ENCODE measurements at places on chromosomes 5 and 9.

DNA sequence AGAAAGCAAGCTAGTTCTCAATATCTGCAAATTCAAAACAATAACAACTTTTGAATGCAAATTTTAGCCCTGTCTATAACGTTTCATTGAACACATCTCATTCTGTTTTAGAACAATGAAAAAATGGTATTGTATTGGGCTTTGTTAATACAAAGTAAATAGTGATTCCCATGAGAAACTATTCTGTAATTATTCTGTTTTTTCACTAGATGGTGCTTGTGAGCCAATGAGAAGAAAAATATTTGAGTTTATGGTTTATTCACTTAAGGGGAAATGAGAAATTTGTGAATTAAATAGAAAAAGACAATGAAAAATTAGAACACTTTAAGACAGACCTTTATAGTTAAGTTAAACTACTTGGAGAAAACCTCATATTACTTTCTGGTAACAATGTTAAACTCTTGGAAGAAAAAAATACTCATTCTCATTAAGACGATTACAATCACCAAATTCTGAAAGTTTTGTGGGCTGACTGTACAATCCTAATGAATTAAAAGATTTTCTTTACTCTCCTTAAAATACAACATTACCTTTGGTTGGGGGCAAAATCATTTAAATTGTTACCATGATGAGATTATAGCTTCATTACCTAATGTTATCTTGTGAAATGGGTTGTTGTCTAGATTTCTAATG is 127.0 kb downstream of the NNT start:
- no peak for DNase-seq

- DNase-seq, result no peak
Observed at GRCh38 chr5:159178978-159179377, 30.4 kb downstream of the RNF145 start.

DNA sequence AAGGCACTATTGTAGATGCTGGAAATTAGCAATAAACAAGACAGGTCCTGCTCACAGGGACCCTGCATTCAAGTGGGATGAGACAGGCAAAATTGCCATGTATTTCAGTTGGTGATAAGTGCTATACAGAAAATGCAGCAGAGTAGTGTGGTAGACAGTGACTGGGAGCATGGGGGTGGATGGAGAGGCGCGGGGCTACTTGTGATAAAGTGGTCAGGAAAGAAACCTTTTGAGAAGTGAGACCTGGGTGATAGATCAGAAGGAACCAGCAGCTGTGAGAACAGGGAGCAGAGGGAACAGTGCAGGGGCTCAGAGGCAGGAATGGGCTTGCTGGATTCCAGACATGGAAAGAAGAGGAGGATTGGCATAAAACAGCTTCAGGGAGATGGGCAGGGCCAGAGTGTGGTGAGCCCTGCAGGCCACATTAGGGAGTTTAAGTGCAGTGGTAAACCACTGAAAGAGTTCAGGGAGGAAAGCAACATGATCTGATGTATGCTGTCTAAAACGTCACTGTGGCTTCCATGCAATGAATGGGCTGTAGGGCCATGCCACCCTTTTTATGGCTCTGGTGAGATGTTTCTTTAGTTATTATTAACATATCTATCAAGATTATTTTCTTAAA is 7.3 kb downstream of the CRHBP start:
- DNase-seq, result no peak

DNA sequence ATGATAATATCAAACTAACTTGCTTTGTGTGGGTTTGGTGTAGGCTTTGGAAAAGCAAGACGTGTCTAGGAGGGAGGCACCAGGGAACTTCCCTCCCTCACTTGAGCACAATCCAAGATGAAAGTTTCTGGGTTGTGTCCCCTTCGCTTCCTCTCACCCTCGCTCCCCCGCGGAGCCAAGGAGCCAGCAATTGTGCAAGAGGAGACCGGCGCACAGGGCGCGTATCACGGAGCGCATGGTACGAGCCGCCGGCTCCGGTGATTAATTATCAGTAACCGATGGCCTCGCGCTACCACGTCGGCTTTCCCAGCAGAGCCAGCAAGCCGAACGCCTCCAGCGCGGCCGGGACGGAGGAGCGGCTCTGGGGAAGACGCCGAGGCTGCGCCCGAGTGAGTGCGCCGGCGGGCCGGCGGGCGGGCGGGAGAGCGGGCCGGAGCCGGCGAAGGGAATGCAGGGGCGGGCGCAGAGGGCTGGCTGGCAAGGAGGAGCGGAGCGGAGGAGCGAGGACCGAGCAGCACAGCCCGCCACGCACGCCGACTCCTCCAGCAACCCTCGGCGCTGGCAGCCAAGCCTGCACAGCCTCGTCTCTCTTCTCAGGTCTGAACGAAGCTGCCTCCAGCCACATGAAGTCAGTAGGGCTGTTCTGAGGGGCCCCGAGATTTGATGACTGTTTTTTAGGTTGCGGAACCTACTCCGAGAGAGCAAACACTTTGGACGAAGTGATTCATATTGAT is 143.6 kb downstream of the BNC2 start:
- DNase-seq, result no peak

DNA sequence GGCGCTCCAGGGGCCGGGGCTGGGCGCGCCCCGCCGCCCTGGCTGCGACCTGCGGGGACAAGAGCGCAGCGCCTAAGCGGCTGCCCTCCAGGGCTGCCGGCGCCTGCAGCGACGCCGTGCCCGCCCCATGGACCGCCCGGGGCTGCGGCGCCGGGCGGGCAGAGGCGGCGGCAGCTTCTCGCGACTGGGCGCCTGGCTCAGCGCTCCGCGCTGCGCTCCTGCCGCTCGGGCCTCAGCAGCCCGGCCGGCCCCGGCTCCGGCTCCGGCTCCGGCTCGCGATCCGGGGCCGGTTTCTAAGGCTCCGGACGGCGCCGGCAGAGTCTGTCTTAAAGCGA is at the start of gene PITX1:
Gene PITX1 (minus strand): TSS at position 328 of the 335 bp plus-strand sequence. CDS start 347 bp downstream, outside the sequence.
- DNase-seq, result no peak

- no peak for DNase-seq
Observed at GRCh38 chr9:93624977-93625376, 48.6 kb downstream of the PHF2 start.

DNA sequence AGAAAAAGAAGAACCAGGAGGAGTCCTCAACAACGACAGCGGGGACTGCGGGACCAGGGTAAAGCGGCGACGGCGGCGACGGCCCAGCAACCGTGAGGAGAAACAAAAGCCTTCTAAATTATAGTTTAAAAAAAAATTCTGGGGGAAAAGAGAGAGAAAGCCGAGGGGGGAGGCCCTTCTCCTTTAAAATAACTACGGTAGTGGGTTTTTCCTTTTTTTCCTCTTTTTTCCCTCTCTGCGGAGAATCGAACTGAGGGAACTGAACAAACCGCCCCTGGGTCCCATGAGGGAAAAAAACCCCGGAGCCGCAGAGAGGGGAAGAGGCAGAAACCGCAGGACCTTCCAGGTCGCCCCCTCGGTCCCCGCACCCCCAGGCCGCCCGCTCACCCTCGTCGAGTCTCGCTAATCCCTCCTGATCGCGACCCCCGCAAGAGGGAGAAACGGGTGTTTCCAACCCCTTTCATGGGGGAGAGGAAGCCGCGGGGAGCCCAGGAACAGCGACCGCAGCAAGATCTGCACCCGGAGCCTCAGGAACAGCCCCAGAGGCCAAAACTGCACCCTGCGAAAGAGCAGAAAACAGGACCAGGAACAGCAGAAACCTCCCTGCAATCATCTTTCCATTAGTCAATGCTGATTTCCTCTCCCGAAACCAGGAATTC is 453 bp downstream of the CPEB4 start:
- DNase-seq, result no peak
